Muscle of leg (tissue), 16 donors: ENCODE measurements at places on chromosomes 5 and 9. TPM values are rescaled to one million over a fixed set of nuclear protein-coding genes. Genes with fewer than 3 reads are reported as not detected.

DNA sequence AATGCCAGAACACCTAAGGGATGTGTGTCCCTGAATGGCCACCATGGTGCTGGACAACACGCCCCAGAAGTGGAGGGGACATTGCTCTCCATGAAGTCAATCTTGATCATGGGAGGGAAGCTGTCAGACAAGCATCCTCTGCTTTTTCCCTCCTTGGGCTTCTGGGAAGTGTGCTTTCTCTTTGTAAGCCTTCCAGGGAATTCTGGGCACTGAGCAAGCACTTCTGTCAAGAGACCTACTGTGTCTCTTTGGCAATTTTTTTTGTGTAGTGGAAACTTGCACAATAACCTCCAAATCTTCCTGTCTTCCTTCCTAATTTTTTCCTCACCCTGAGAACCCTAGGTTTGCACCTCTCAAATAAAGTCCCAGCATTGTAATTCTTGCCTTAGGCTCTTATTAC, 132.0 kb downstream of the SEC61B start:
- H3K4me3 ChIP-seq: no peak overlapping the region
- no peaks in the 10 kb centered on the region for H3K27me3 ChIP-seq
- no peaks in the 10 kb centered on the region for H3K36me3 ChIP-seq
- DNase-seq: no peak
- no peak overlapping the region for H3K27ac ChIP-seq

DNA sequence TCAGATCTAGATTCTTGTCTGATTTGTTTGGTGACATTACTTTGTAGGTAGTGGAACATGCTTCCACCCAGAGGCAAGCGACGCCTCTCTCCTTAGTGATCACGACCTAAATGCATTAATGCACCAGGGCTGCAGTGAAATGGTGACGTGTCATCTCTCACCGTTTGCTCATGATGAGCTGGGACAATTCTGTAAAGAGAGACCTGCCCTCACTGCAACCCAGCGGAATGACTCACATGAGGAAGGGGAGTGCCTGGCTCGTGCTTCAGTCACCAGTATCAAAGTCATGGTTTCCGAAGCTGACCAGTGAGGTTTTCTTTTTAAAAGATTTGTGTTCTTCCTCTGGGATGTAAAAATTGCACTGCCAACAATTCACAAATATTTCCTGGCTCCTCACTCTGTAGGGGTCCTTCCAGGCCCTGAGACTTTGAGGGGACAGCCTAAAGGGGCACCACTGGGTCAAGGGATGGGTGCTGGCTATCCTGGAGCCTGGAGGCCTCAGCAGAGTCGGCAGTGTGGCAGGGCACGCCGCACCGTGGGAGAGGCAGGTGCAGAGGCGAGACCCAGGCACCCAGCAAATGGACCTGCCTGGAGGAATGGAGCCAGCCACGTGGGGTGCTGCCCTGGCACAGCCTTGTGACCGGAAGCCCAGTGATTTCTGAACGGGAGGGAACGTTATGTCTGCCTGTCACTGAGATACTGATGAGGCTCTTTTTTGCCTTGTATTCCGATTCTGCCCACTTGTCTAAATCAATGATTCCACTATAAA, 17.3 kb downstream of the QSOX2 start:
- H3K4me1 ChIP-seq: peaks cover 4% of the 10 kb centered on the region
- no peaks in the 10 kb centered on the region for H3K27me3 ChIP-seq
- DNase-seq: no peak
- peaks cover 27% of the 10 kb centered on the region for H3K36me3 ChIP-seq

DNA sequence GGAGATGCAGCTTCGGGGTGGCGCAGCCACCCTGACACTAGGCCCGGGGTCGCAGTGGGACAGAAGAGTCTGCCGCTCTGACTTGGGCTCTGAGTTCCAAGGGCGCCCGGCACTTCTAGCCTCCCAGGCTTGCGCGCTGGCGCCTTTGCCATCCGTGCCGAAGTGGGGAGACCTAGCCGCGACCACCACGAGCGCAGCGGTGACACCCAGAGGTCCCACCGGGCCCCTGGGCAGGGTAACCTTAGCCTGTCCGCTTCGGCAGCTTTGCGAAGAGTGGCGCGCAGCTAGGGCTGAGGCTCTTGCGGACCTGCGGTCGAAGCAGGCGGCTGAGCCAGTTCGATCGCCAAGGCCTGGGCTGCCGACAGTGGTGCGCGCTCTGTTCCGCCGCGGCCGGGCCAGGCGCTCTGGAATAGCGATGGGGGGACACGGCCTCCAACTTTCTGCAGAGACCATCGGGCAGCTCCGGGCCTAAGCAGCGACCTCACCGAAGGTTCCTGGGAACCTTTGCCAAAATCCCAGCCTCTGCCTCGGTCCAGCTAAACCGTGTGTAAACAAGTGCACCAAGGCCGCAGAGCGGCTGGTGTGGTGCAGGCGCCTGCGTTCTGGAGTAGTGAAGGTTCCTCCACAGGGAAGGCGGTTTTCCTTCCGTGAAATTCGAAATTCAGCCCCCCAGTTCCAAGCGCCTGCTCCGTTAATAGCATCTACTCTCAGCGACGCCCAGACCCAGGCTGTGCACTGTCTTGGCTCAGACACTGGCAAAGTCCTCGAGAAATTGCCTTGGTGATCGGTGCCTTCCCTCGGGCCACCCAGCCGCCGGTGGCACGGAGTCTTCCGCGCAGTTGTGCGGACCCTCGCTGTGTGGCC, 7.4 kb downstream of the TLX3 start:
- no peak for DNase-seq
- no peak overlapping the region for H3K4me3 ChIP-seq
- H3K27me3 ChIP-seq: peaks cover 96% of the 10 kb centered on the region

GRCh38 chr9:68457803-68458202, 82.9 kb downstream of the TMEM252 start:
- no peak overlapping the region for H3K4me3 ChIP-seq
- no peaks in the 10 kb centered on the region for H3K36me3 ChIP-seq
- H3K4me1 ChIP-seq: peaks cover 2% of the 10 kb centered on the region
- no peaks in the 10 kb centered on the region for H3K27me3 ChIP-seq
- no peak overlapping the region for H3K27ac ChIP-seq

DNA sequence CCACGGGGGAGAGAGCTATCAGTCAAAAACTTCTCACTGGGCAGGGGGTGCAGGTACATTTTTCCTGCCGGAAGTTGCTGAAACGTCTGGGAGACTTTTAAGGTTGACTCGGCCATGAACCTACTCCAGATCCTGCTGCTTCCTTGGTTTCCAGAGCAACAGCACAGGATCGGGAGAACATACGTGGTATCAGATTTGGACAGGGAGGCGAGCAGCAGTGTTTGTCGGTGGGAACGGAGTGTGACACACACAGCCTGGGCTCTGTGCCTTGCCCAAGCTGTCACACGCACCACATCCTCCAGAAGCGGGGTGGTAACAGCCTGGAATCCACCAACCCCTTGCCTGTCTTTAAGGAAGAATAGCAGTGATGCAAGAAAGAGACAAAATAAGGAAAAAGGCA, 276.5 kb downstream of the SLIT3 start:
- no peaks in the 10 kb centered on the region for H3K4me1 ChIP-seq
- no peak overlapping the region for H3K4me3 ChIP-seq
- H3K36me3 ChIP-seq: no peaks in the 10 kb centered on the region
- no peak overlapping the region for H3K27ac ChIP-seq
- no peaks in the 10 kb centered on the region for H3K27me3 ChIP-seq

- H3K4me3 ChIP-seq: peak overlapping the region; percentile 52
- peaks cover 9% of the 10 kb centered on the region for H3K4me1 ChIP-seq
- peak overlapping the region; percentile 89 for H3K27ac ChIP-seq
- peak; percentile 92 for DNase-seq
- no peaks in the 10 kb centered on the region for H3K27me3 ChIP-seq
Measured at GRCh38 chr9:2158111-2158610, 143.0 kb downstream of the SMARCA2 start.

GRCh38 chr5:83015676-83016075, 61.5 kb downstream of the TMEM167A start:
- H3K27me3 ChIP-seq: no peaks in the 10 kb centered on the region
- H3K4me1 ChIP-seq: no peaks in the 10 kb centered on the region
- H3K36me3 ChIP-seq: no peaks in the 10 kb centered on the region
- no peak for DNase-seq
- no peak overlapping the region for H3K4me3 ChIP-seq
- no peak overlapping the region for H3K27ac ChIP-seq

GRCh38 chr5:34620185-34620584, 35.9 kb upstream of the RAI14 start:
- DNase-seq: peak; percentile 36
- H3K4me3 ChIP-seq: no peak overlapping the region

- H3K27me3 ChIP-seq: no peaks in the 10 kb centered on the region
- H3K4me1 ChIP-seq: peaks cover 2% of the 10 kb centered on the region
- DNase-seq: peak; percentile 99
- peak within 1 kb of the TSS; percentile 67 for H3K4me3 ChIP-seq
- H3K36me3 ChIP-seq: no peaks in the 10 kb centered on the region
- peak within 1 kb of the TSS; percentile 98 for H3K27ac ChIP-seq
Measured at GRCh38 chr5:72955768-72956323, at the start of gene FCHO2. Gene FCHO2 (plus strand): TSS chr5:72956041. CDS start chr5:72956097, 56 bp downstream.

DNA sequence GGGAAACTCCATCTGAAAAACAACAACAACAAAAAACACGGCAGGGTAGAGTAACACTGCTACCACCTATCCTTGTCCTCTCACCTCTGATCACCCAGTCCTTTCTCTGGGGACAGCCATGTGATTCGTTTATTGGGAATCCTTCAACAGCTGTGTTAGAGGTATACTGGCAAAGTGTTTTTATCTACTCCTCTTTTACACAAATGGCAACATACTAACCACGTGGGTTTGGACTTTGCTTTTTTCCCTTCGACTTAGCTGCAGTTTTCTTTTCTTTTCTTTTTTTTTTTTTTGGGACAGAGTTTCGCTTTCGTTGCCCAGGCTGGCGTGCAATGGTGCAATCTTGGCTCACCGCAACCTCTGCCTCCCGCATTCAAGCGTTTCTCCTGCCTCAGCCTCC, 11.2 kb upstream of the SET start:
- DNase-seq: no peak
- H3K4me1 ChIP-seq: no peaks in the 10 kb centered on the region
- H3K36me3 ChIP-seq: no peaks in the 10 kb centered on the region
- no peak overlapping the region for H3K27ac ChIP-seq
- H3K27me3 ChIP-seq: no peaks in the 10 kb centered on the region
- H3K4me3 ChIP-seq: no peak overlapping the region

DNA sequence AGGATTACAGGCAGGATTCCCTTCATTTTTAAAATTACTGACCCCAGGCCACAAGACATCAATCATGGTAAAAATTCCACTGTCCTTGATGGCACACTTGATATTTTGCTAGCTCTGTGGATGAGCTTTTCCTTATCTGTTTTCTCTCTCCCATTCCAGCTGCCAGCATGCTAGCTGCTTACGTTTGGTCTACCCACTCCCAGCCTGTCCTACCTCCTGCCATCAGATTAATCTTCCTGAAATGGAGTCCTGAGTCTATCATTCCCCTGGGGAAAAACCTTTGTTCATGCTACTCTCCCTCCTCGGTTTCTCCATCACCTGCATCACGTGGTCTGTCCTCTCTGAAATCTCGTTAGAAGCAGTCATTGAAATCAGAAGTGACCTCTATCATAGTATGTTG, 108.9 kb downstream of the F2RL2 start:
- H3K27me3 ChIP-seq: no peaks in the 10 kb centered on the region
- H3K36me3 ChIP-seq: no peaks in the 10 kb centered on the region
- no peak overlapping the region for H3K4me3 ChIP-seq
- no peaks in the 10 kb centered on the region for H3K4me1 ChIP-seq
- DNase-seq: no peak
- no peak overlapping the region for H3K27ac ChIP-seq

DNA sequence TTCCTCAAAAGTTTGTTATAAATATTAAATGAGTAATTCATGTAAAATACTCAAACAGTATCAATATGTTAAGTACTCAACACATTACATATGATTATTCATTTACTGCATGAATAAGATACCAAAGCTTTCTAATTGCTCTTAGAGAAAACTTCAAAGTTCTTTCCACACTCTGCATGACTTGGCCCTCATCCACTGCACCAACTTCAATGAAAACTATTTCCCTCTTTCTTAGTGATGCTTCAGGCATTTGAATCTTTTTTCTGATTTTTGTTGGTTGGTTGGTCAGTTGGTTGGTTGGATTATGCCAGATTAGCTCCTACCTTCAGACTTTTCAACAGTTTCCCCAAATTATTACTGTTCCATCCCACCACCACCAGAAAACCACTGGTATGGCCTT, 314.7 kb upstream of the RGMB start:
- H3K36me3 ChIP-seq: no peaks in the 10 kb centered on the region
- H3K4me3 ChIP-seq: no peak overlapping the region
- H3K27ac ChIP-seq: no peak overlapping the region

GRCh38 chr5:138528208-138528607, 14.8 kb downstream of the ETF1 start:
- no peak overlapping the region for H3K4me3 ChIP-seq
- H3K27ac ChIP-seq: no peak overlapping the region
- no peaks in the 10 kb centered on the region for H3K27me3 ChIP-seq
- H3K36me3 ChIP-seq: peaks cover 4% of the 10 kb centered on the region
- H3K4me1 ChIP-seq: no peaks in the 10 kb centered on the region

DNA sequence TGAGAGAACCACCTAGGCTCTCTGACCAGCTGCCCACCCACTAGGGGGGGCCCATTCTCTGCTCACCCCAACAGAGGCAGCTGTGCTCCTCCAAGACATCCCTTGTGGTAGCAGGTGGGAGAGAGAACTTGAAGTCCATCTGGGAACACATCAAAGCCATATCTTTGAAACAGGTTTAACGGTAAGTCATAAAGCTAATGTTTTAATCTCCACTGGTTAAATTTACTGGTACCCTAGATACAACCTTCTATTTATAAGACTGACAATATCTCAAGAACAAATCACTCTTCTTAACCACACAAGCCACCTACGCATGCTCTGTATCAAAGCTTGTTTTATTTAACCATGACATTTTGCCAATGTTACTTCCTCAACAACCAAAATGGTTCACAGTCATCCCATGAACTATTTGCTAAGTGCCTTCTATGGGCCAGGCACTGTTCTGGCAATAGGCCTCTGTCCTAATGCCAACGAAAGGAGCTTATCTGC, 20.4 kb downstream of the AUH start:
- no peak overlapping the region for H3K27ac ChIP-seq
- H3K4me1 ChIP-seq: no peaks in the 10 kb centered on the region
- peaks cover 24% of the 10 kb centered on the region for H3K36me3 ChIP-seq
- DNase-seq: no peak

- H3K27ac ChIP-seq: no peak overlapping the region
- H3K4me1 ChIP-seq: peaks cover 2% of the 10 kb centered on the region
- H3K36me3 ChIP-seq: no peaks in the 10 kb centered on the region
- peak; percentile 87 for DNase-seq
- no peaks in the 10 kb centered on the region for H3K27me3 ChIP-seq
Measured at GRCh38 chr9:89097219-89097618, 81.4 kb downstream of the SHC3 start.

GRCh38 chr5:177604116-177604521, 4.2 kb downstream of the B4GALT7 start:
- H3K4me1 ChIP-seq: peaks cover 13% of the 10 kb centered on the region
- peak; percentile 2 for DNase-seq
- no peaks in the 10 kb centered on the region for H3K27me3 ChIP-seq
- H3K36me3 ChIP-seq: peaks cover 21% of the 10 kb centered on the region
- no peak overlapping the region for H3K4me3 ChIP-seq
- no peak overlapping the region for H3K27ac ChIP-seq

- H3K36me3 ChIP-seq: no peaks in the 10 kb centered on the region
- no peaks in the 10 kb centered on the region for H3K4me1 ChIP-seq
- no peaks in the 10 kb centered on the region for H3K27me3 ChIP-seq
Measured at GRCh38 chr5:112310746-112311145, 108.3 kb downstream of the EPB41L4A start.

PCDHB8 gene
- total RNA-seq: 0.80 TPM

ARID3C gene
- total RNA-seq: 0.09 TPM

C7 gene
- total RNA-seq: 2.3 TPM

HRCT1 gene
- 1.2 TPM for total RNA-seq

PCDHGA12 gene
- 2.4 TPM for total RNA-seq

PIP5K1B gene
- total RNA-seq: 1.2 TPM

NUP155 gene
- total RNA-seq: 24.4 TPM

GFI1B gene
- total RNA-seq: 0.13 TPM

FPGS gene
- 34.7 TPM for total RNA-seq

FCN2 gene
- 0.18 TPM for total RNA-seq

SLC25A48 gene
- 0.18 TPM for total RNA-seq
